ENCODE measurements at places on chromosomes 6 and 20. TPM values are rescaled to one million over a fixed set of nuclear protein-coding genes. Genes with fewer than 3 reads are reported as not detected.

SAPCD1 gene
- total RNA-seq = 0.69 TPM

IRF4 gene
- 3.8 TPM for total RNA-seq

SLC9A8 gene
- 7.7 TPM for total RNA-seq

OR2J3 gene
- not detected for total RNA-seq

TRIM31 gene
- total RNA-seq = not detected

METTL24 gene
- total RNA-seq = 2.0 TPM

DNA sequence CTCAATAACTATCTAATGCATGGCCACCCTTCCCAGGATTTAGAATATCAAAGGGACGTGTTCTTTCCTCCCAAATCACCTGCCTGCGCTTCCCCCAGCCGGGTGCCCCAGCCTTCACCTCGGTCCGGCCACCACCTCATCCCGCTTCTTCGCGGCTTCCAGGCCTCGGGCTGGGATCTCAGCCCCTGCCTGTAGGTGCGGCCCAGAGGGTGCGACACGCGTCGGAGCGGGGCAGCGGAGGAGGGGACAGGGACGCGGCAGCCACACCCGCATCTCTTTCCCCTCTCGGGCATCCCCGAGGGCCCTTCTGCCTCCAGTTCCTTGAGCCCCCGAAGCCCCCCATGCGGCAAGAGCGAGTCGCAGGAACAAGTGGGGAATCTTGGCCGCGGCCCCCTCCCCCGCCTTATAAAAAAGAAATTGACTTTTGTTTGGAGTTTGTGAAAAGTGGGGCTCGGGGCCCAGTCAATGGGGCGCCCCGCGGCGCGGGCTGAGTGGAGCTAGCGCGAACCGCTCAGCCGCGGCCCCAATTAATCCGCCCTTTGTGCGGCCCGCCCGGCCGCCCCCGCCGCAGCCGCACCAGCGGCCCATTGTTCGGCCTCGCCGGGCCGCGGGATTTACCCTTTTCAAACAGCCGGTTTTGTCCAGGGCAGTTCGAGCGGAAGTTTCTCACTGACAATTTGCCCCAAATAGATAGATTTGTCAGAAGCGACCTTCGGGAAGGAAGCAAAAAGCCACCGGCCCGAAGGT lies 8.4 kb upstream of the NR2E1 start:
- peak; percentile 63 for DNase-seq

GRCh38 chr6:113642714-113643406 lies 214.3 kb upstream of the MARCKS start:
- peak; percentile 97 for DNase-seq

DNA sequence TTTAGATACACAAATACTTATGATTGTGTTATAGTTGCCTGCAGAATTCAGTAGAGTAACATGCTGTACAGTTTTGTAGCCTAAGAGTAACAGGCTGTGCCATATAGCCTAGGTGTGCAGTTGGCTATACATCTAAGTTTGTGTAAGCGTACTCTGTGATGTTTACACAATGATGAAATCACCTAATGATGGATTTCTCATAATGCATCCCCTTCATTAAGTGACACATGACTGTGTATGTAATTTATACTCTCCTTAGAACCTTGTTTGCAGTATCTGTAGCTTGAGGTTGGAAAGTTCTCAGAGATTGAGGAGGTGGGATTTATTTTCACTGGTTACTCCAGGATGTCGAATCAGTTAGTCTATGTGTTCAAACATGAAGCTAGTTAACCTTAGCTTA lies 67.0 kb upstream of the TMEM30A start:
- DNase-seq = no peak

- DNase-seq = no peak
These were observed 133.7 kb upstream of the IFNGR1 start for GRCh38 chr6:137352859-137353258.

- no peak for DNase-seq
These were observed 135.7 kb downstream of the ATXN1 start for GRCh38 chr6:16625291-16626265.

DNA sequence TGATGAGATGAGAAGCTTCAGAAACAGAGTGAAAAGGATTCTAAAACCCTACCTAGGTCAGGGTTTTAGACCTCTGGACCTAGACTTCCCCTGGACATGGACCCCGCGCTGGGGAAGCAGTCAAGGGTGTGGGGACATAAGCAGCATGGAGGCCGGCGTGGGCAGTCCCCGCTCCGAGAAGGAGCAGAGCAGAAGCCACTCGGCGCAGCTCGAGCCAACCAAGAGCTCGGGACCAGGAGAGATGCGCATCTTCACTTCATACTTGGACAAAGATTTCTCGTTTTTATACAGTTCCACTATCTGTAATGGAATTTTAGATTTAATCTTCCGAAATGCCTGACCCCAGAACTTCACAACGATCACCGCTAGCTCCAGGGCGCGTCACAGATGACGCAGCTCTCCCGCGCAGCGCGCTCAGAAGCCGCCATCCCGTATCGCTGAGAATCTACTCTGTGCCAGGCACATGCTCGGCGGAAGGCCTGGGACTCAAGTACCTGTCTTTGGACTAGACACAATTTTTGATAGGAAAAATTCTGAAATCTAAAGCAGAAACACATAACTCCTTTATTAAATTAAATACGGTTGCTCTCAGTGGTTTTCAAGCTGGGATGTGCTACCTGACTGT lies 60.3 kb downstream of the WDR27 start:
- no peak for DNase-seq

DNA sequence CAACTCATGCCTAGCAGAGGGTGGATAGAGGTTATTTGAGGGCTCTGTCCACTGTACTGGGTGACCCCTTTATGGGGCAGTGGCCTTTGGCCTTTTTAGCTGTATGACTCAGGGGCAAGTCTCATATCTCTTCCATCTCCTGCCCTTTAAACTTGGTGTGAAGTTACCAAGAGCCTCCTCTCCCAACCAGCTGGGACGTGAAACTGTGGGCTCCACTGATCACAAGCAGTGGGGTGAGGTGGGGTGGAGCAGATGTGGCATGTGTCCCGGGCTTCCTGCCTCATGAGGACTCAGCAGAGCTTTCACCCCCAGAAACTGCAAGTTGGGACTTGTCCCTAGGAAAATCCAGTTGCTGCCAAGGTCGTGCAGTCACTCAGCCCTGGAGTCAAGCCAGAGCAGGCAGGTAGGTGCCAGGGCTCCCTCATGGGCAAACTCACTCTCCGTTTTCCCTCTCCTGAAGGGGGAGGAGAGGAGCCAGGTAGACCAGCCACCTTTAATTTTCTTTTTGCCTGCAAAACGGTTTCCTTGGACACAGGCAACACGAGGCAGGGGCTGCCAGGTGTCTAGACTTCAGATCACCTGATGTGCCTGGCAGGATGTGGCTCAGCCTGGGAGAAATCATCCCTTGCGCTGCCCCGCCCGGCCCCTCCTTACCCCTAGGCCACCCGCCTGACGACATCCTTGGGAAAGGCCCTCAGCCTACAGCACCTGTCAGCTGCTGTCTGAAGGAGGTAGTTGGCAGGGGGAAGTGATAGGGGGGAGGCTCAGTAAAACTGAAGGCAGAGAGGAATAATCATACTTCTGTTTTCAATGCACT lies 4.0 kb downstream of the CDKN1A start:
- DNase-seq = peak; percentile 93

GRCh38 chr20:2280082-2280481 lies 15.7 kb upstream of the TGM3 start:
- DNase-seq = no peak

DNA sequence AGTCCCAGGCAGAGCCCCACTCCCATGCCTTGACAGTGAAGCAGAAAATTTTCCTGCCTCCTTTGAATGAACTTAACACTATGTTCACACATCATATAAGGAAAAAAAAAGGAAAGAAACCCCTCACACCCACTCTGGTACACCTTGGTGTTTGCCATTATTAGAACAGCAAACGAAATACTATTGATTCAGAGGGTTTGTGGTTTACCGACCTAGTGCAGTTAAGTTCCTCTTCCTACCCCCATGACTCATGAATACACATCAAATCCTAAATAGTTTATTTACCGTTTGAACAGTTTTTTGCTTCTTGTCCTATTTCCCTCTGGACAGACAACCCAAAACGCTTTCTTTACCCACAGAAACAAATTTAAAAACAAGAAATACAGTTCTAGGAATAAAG lies 237.7 kb downstream of the FOXA2 start:
- no peak for DNase-seq

GRCh38 chr6:147662646-147663045 lies 154.2 kb downstream of the SAMD5 start:
- no peak for DNase-seq

DNA sequence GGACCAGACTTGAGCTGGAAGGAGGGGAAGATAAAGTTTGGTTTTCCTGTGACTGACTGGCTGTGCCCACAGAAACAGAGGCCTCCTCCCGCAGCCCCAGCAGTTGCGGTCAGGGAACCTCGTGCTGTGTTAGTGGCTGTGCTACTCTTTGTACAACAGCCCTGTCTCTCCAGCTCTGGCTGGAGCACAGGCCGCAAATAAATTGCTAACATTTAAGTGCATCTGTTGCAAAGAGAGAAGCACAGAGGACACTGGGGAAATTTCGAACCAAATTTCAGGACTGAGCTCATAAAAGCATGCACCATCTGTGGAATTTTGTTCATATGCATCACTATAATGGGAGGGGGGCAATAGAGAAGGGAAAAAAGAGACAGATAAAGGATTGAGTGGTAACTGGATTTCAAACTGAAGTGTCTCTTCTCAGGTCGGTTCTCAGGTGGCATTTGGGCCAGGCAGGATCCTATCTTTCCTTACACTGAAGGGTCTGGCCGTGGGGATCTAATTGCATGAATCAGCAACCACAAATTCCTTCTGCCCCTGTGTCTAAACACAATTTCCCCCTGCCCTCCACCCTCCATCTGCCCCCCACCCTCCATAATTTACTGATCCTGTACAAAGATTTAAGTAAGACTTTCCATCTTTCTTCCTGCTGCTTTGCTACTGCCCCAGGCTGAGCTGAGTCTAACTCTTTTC lies 88.9 kb upstream of the ATXN1 start:
- no peak for DNase-seq

DNA sequence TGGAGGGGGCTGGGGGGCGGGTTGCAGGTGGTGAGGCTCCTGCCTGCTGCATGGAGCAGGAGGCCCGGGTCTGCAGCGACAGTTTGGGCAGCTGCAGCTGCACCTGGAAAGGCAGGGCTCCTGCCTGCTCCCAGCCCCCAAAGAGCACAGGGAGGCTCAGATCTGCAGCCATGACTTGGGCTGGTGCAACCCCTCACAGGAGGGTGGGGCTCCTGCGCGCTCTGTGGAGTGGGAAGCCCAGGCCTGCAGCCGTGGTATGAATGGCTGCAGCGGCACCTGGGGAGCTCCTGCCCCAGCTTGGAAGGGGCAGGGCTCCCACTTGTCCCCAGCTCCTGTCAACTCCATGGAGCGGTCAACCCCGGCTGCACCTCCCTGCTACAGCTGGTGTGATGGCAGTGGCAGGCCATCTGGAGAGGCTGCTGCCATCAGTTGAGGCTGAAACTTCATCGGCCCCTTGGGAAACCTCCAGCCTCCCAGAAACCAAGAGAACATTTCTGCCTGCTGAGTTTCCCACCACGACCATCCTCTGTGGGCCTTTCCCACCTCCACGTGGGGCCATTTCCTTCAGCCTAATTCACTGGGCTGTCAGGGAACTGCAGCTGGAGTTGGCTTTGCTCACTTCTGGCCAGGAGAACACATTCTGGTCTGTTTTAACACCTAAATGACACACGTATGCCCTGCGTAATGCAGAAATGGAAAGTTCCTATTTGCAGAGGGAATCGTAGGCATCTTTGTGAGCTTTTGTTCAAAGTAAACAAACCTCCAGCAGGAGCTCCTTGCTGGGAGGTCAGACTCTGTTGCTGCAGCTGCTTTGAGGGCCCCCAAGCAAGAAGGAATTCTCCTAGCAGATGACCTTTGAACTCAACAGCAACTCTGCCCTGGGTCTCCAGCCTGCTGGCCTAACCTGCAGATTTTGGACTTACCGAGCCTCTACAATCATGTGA lies 429.0 kb downstream of the PREX1 start:
- DNase-seq = no peak

DNA sequence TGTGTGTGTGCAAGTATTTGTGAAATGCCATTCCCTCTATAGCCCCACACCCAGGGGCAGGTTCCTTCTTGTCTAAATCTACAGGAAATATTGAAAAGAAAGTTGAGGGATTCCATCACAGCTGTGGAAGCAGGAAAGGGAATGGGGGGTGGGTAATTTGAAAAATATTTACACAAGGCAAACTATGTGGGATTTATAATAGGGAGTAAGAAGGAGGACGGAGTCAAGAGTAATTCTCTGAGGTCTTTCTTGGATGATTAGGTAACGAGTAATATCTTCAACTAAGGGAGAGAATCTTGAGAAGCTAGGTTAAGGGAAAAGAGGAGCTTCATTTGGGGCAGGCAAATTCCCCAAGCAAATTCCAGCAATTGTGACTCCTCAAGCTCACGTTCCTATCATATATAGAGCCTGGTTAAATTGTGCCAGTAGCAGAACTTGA lies 113.5 kb upstream of the SGK1 start:
- DNase-seq = no peak

DNA sequence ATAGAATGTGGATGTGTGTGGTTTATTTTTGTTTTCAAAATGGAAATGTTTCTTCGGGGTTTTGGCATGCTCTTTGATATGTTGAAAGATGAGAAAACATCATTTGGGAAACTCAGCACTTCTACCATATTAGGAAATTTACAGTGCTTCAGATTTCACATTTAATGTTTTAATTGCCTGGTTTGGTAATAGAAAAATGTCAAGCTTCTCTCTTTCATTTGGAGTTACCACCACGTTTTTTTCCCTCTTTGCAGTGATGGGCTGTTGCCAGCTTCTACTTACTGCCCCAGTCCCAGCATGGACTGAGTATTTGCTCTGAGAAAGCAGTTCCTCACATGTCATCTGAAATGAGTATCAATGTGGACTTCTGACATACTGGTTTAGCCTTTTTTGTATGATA lies 267.7 kb downstream of the PRL start:
- DNase-seq = no peak

DNA sequence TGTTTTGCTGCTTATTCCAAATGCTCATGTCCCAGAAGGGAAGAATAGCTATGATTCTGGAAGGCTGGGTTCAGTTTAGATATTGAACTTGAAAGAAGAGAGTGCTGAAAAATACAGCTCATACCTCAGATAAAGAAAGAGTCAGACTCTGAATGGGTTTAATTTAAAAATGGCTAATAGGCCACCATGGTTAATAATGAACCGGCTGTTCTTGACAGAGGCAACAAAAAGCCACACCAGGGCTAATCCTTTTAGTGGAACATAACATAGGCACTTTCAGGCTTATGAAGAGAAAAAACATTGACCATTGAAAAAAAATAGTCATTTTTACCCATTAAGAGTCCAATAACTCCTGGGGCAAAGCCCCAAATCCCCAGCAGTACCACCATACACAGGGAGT lies 59.4 kb downstream of the TNFRSF21 start:
- DNase-seq = no peak
